ENCODE measurements at places on chromosomes 12 and 14.

DNA sequence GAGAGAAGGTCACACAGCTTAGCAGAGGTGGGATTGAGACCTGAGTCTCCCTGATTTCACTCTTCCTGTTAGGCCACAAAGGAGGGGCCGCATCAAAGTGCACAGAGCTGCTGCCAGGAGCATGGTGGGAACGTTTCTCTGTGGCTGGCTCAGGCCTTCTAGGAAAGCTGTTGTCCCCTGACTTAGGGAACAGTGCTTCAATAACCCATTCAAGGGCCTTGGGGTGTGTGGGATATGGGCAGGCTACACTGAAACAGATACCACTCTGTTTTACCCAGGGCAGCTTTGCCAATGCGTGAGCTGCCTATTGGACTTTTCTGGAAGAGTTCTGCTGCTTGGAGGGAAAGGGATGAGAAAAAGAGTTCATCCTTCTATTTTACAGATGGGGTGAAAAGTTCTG, 110.0 kb downstream of the ADCK1 start:
- DNase-seq, result no peak

GRCh38 chr12:114688256-114688845, 4.4 kb upstream of the TBX3 start:
- no peak for DNase-seq

DNA sequence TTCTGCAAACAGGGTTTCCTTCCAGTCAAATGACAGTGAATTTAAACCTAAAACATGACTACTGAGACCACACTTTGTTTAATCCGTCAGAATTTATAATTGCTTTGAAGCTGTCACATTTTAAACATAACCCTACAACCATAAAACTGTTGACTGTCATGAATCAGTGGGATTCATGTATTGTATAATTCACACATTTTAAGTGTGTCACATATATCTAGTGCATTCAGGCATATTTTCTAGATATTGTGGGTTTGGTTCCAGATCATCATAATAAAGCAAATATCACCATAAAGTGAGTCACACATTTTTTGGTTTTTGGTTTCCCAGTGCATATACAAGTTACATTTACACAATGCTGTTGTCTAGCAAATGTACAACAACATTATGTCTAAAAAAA, 304.4 kb downstream of the TMEM132D start:
- no peak for DNase-seq

DNA sequence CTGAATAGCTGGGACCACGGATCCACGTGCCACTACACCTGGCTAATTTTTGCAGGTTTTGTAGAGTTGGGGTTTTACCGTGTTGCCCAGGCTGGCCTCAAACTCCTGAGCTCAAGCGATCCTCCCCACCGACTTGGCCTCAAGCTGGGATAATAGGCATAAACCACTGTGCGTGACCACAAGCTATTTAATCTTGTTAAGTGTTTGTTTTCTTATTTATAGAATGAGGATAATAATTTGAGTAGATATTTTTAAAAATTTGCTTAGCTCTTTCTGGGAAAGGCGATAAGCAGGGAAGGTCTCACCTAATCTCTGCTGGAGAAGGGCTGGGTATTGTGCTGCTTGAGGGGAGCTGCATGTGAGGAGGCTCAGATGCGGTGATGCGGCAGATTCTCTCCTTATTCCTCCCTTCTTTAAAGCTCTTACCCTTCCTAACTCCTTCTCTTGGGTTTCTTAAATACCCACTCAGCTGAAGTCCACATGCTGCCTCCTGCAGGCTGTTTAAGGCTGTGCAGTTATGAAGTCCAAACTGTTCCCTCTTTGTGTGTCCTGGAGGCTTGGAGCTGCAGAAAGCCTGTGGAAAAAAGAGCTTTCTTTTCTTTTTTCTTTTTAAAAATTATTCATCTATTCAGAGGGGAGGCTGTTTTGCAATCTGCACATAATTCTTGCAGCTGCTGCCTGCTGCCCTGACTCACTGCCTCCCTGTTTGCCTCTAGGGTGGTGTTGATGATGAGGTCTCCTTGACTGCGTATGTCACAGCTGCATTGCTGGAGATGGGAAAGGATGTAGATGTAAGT, 37.9 kb downstream of the A2ML1 start:
- peak; percentile 43 for DNase-seq

GRCh38 chr12:31362115-31362758, 36.3 kb upstream of the SINHCAF start:
- DNase-seq, result no peak
